ENCODE measurements at places on chromosomes 3 and 15. TPM values are rescaled to one million over a fixed set of nuclear protein-coding genes. Genes with fewer than 3 reads are reported as not detected.

The POTEB3 gene
- total RNA-seq, result not detected

The EBLN2 gene
- 6.4 TPM for total RNA-seq

The FBXW12 gene
- not detected for total RNA-seq

The WNT7A gene
- total RNA-seq, result not detected

The SLC9C1 gene
- total RNA-seq, result not detected

The WWTR1 gene
- total RNA-seq, result 181 TPM

DNA sequence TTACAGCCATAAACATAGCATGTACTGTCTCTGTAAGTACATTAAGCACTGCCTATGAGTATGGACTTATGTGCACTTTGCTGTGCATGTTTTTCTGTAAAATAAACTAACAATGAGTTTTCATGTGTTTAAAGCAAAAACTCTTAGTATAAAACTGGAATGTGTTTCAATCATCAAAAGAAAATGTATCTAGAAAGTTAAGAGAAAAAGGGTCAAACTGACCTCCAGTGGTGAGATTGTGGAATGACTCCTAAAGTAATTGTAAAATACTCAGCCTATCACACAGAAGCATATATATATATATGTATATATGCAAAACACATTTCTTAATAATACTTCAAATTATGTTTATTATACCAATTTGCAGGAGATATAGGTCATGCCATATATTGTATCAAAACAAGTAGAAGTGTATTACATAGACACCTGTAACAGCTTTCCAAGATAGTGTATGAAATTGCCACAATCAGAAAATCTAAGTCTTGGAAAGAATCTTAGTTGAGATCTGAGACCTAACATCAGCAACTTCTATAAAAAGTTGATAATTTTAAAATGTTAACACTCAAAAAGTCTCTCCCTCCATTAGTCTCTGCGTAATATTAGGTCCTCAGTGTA is 199.6 kb downstream of the FMN1 start:
- DNase-seq, result no peak

DNA sequence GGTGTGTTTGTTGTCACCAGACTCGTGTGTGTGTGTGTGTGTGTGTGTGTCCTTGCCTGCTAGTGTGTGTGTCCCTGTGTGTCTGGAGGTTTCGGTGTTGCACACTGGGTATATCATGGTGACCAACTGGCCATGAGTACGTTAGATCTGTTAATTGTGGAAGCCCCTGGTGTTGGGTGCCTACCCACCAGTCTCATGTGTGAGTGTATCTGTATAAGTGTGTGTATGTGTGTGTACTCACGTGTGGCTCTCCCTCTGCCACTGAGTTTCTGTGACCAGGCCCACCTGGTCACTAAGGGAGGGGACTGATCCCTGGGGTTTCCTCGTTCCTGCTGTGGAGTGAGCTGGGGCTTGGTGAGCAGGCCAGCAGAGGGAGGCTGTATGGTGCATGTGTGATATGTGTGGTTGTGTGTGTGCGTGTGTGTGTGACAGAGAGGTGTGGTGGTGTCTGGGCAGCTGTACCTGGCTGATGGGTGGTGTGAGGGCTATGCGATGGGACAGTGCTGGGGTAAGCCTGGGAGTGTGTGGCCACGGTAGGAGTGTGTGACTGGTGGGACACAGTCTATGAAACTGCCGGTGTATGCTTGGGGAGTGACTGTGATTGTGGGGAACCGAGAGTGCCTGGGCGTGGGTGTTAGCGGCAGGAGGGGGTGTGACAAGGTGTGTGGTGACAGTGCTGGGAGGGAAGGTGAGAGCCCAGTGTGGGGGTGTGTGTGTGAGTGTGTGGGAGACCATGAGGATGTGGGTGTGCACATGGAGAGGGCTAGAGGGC is 1.8 kb downstream of the PRKCD start:
- no peak for DNase-seq

GRCh38 chr3:64444490-64445108 is 219.3 kb upstream of the PRICKLE2 start:
- DNase-seq, result no peak

- no peak for DNase-seq
These were observed 4.8 kb downstream of the SACM1L start for GRCh38 chr3:45693941-45694521.

DNA sequence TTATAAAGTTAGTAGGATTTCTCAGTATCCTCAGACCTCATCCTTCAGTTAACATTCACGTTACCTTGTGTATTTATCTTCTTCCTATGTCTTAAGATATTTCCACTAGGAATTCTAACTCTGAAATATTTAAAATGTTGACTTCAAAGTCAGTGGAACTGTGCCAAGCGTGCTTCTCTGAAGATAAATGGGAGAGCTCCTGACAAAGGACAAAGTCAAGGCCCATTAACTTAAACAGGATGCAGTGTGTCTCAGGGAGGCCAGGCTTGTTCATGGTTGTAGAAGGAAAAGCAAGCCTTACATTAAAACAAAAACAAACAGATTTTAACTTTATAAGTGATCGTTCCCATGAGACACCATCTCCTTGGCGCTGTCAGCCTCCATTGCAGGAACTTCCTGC is 41.5 kb downstream of the ABHD17C start:
- no peak for DNase-seq

- no peak for DNase-seq
These were observed 8.0 kb downstream of the FBLN2 start for GRCh38 chr3:13556917-13557316.

DNA sequence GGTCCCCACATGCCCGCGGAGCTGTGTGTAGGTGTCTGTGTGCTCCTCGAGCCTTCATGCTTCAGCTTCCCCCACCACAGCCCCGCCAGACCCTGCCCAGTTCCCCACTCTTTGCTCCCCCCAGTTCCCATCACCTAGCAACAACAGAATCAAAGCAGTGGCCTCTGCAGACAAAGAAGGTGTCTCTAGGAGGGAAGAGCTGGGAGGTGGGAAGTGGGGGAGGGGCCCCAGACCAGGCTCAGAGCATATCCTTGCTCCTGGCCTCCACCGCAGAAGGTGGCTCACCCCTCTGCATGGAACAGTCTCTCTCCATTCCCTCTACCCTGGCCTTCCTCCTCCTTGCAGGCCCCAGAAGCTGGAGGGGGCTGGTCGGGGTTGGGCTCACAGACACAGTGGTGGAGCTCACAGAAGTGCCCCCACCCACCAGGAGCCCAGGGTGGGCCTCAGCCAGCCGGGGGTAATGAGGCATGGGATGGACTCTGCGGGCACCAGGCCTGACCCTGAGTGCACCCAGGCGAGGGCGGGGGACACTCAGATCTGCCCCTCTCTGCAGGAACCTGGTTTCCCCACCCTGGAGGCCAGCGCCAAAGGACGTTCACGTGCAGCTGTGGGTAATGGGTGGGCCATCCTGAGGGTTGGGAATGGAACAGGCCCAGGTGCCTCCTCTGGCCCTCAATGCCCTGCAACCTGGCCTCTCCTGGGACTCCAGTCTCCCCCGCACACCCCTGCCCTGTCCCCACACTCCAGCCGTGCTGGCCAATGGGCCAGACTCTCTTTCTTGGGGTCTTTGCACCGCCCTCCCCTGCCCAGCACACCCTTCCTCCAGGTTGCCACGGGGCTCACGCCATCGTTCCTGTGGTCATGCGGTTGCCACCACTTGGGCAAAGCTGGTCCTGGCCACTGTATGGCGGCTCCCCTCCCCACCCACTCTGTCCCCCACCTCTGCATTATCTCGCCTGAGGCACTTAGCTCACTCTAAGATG is 53.4 kb downstream of the TPRA1 start:
- DNase-seq, result no peak

- no peak for DNase-seq
These were observed 134.0 kb upstream of the CTNNB1 start for GRCh38 chr3:41065340-41065739.

- no peak for DNase-seq
These were observed 68.3 kb upstream of the COL8A1 start for GRCh38 chr3:99570061-99570460.

GRCh38 chr3:37531066-37531720 is 330.5 kb upstream of the CTDSPL start:
- no peak for DNase-seq

DNA sequence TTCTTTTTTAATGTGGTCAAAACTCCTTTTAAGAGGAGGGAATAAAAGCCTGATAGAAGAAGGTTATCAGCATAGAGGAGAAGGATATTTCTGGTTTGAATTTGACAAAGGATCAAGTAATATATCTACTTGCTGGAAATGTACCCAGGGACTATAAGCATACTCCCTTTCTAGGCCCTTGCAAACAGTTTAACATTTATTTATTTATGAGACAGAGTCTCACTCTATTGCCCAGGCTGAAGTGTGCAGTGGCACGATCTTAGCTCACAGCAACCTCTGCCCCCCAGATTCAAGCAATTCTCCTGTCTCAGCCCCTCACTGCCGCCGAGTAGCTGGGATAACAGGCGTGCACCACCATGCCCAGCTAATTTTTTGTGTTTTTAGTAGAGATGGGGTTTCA is 71.6 kb downstream of the SLMAP start:
- DNase-seq, result no peak

DNA sequence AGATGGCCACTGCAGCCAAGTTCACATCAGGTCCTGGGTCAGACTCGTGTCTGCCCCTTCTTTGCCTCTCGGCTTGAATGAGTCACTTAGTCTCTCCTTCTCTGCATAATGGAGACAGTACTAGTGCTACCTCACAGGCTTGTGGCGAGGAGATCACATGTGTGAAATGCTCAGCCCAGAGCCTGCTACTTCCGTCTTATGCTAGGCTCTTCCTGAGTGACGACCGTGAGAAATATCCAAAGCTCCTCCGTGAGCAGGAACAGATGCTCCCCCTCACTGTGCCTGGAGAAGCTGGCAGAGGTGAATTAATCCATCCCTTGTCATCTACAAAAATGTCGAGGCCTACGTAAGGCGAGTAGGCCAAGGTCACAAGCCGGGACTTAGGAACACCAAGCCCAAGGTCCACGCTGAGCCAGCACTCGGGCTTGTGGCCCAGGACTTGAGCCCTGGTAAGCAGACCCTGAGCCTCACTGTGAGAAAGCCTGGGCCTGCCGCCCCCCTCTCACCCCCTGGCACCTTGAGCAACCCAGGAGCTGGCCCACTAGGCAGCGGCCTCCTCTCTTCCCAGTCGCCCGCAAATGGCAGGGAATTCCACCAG is 17.9 kb downstream of the PAK6 start:
- DNase-seq, result no peak

GRCh38 chr3:16382845-16383244 is 117.8 kb downstream of the OXNAD1 start:
- DNase-seq, result no peak

Data from vagina (tissue), 2 donors.